ENCODE measurements at places on chromosomes 7 and 10.
A peak's percentile ranks its signal among the peaks of the same experiment; 100 is the strongest.

GRCh38 chr7:10731253-10731773 lies 242.4 kb upstream of the PHF14 start:
- no peak for DNase-seq

- peak; percentile 62 for DNase-seq
Measured at GRCh38 chr10:74825371-74826141, 844 bp upstream of the KAT6B start.

GRCh38 chr7:6392712-6393666 lies 54.8 kb downstream of the DAGLB start:
- no peak for DNase-seq

GRCh38 chr10:95864906-95865813 lies 42.6 kb upstream of the CC2D2B start:
- DNase-seq: peak; percentile 54

DNA sequence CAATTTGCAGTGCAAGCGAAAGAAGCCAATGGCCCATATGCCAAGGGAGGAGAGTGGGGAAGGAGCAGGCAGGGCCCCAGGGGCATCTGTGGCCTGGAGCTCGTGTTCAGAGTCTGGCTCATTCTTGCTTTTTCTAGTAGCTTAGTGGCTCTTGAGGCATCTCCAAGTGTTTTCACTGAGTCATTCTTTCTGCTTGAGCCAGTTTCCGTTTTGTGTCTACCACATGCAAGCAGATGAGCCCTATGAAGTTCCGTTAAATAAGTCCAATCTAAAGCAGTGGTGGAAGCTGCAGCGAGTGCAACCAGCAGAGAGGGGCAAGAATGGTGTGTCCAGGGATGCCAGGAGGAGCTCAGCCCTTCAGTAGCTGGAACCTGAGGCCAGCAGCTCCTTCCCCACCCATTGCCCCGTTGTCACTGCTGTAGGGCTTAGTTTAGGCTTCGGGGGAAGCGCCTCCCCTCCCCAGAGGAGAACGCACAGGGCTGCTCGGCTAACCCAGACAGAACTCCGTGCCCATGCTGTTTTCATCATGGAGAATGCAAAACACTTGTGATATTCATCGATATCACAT lies 57.4 kb upstream of the EBF3 start:
- no peak for DNase-seq

DNA sequence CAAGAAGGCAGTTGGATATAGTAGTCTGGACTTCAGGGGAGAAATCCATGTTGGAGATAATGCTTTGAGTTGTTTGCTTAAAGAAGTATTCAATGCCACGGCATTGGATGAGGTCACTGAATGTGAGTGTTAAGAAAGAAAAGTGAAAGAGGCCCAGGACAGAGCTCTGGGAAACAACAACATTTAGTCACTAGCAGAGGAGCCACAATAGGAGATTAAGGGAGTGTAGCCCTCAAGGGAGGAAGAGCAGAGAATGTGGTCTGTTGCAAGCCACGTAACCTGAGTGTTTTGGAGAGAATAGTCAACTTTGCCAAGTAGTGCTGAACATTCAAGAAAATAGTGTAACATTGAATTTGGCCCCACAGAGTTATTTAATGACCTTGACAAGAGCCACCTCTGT lies 114.7 kb downstream of the MYO3A start:
- no peak for DNase-seq

- no peak for DNase-seq
Measured at GRCh38 chr7:65239324-65239706, 134.3 kb upstream of the ZNF92 start.

- DNase-seq: peak; percentile 36
Measured at GRCh38 chr7:151313857-151314256, 27.8 kb upstream of the NUB1 start.

- peak; percentile 42 for DNase-seq
Measured at GRCh38 chr10:101817337-101818118, 716 bp downstream of the OGA start.

DNA sequence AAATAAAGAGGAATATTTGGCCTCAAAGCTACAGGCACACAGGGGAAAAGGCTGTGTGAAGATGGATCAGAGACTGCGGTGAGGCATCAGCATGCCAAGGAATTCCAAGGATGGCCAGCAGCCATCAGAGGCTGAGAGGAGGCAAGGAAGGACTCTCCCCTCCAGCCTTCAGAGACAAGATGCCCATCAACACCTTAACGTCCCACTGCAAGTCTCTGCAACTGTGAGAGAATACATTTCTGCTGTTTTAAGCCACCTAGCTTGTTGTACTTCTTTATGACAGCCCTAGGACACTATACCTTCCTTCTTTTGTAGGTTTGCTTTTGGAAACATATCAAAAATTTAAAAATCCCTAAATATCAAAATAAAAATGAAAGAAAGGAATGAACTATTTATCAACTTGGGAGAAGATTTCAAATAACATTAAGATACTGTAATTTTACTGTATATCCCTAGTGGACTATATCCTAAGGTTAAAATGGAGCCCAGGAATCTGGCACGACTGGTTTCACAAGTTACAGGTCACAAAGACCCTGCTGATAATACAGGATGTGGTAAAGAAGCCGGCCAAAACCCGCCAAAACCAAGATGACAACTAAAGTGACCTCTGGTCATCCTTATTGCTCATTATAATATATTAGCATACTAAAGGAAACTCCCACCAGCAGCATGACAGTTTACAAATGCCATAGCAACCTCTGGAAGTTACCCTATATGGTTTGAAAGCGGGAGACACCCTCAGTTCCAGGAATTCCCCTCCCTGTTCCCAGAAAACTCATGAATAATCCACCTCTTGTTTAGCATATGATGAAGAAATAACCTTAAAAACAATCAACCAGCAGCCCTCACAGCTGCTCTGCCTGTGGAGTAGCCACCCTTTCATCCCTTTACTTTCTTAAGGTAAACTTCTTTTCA lies 185.2 kb downstream of the AVL9 start:
- DNase-seq: no peak

GRCh38 chr7:20359341-20359963 lies 28.8 kb downstream of the ITGB8 start:
- no peak for DNase-seq

- DNase-seq: no peak
Measured at GRCh38 chr7:25167262-25167843, 42.3 kb upstream of the CYCS start.

- DNase-seq: no peak
Measured at GRCh38 chr10:48750019-48750418, 65.3 kb downstream of the WDFY4 start.

GRCh38 chr10:58322072-58322834 lies 12.6 kb upstream of the UBE2D1 start:
- DNase-seq: no peak

DNA sequence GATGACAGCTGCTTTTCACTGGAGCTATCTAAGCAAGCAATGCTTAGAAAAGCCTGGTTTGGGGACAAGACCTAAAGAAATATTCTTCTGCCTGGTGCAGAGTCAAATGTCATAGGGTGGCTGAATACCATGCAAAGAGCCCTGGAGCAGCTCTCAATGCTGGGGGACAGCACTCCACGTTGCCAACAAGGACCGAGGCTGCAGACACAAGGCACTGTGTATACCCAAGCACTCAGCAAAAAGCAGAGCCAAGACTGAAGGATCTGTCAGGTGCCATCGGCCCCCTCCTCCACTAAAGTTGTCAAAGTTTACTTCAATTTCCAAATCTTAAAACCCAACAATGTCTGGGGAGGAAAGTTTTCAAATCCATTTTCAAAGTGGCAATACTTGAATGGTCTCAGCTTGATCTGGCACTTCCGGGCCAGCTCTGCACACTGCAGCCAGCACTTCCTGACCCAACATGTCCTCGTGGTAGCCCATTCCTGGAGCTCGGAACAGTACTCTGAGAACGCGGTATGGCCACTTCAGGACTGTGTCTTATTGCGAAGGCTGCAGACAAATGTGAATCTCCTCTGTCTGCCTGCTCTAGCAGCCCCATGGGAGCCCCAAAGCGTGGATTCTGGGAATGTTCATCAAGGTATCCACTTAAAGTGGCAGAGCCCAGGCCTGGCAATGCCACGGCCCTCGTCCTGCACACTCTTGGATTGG lies 191.8 kb downstream of the TNS3 start:
- DNase-seq: no peak

DNA sequence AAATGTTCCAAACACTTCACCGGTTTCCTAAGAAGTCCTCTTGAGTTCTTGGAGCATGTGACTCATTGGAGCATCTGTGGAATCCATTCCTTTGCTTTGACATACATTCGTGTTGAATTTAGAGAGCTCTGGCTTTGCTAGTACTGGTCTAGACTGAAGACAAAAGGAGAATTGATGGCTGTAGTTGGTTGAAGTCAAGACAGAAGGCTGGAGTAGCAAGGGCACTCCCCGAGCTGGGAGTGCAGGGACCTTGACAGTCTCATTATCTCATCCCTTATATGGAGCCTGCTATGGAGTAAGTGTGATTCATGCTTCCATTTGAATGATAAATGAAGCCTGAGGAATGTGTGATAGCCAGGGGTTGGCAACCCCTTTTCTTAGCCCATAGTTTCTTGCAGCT lies 1249.1 kb downstream of the TYW1 start:
- no peak for DNase-seq

DNA sequence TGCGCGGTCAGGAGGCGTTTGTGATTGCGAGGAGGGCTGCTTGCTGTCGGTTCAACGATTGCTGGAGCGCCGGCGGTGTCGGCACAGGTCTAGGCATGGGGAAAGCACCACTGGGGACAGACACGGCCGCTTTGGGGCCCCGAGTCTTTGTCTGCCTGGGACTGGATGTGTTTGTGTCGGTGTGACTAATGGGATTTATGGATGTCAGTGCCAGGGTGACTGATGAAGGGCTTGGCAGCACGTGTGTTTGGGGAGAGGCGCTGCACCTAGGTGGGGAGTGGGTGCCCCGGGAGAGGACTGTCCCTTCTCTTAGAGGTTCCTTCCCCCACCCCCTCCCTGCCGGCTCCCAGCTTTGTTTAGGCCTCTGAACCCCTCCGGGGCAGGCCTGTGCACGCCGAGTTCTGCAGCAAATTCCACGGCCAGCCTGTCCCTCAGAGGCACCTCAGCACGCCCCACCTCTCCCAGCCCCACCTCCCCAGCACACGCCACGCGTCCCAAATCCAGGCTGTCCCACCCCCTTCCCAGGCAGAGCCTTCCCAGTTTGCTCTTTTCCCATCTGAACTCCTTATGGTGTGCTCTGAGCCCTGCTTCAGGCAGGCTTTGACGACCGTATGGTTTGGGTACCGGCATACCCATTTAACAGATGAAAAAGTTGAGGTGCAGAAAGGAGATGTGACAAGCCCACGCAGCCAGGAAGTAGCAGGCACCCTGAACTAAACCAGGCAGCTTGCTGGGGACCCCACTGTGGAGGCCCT lies 6.4 kb upstream of the TNRC18 start:
- DNase-seq: no peak

GRCh38 chr10:9268176-9268575 lies 1213.7 kb downstream of the GATA3 start:
- DNase-seq: no peak

DNA sequence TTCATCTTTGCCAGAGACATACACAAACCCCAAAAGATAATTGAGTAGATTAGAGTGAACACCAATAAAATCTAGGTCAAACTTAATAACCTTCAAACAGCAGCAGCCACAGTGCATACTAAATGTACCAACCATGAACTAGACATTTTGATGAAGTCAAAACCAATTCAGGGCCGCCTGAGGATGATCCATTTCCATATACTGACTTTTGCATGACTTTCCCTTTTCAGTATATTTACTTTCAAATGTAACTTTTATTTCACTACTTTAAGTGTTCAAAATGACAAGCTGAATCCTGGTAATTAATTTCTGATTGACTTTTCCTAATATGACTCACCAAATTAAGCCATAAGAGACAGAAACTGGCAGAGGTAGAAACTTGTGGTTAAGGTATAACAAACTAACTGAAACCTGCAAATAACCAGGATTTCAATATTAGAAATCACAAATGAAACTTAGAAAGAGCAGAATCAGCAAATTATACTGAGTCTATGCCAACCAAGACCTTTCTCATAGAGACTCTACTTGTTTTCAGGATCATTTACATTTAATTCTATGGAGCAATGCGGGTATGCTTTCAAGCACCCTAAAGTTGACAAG lies 171.9 kb upstream of the LRRN3 start:
- DNase-seq: no peak

DNA sequence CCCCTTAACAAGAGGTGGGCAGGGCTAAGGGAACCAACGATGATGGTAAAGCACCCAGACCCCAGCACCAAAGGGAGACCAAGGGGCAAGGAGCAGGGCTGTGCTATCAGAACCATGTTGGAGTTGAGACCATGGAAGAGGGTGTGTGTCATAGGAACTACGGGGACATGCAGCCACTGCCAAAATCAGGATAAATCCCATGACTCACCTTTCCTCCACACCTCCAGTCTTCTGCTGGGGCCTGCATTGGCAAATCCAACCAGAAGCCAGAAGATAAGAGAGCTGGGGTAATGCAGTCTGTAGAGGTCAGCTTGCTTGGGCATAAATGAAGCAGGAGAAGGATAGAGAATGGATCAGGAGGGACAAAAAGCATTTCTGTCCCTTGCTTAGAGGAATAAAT lies 42.7 kb upstream of the SMARCD3 start:
- DNase-seq: no peak

- peak; percentile 44 for DNase-seq
Measured at GRCh38 chr10:69406302-69406811, 10.4 kb downstream of the TACR2 start.

GRCh38 chr7:92656121-92656520 lies 65.9 kb upstream of the FAM133B start:
- DNase-seq: no peak

GRCh38 chr10:11019724-11020547 lies 2.3 kb downstream of the CELF2 start:
- DNase-seq: no peak

GRCh38 chr7:152674860-152675758 lies 832 bp downstream of the XRCC2 start:
- no peak for DNase-seq

- DNase-seq: no peak
Measured at GRCh38 chr7:68722044-68722443, 876.2 kb upstream of the AUTS2 start.

GRCh38 chr7:40966693-40967092 lies 736.2 kb downstream of the INHBA start:
- no peak for DNase-seq

GRCh38 chr10:78438907-78439809 lies 405.5 kb downstream of the RPS24 start:
- no peak for DNase-seq

- DNase-seq: no peak
Measured at GRCh38 chr7:81926154-81926553, 156.3 kb upstream of the HGF start.

DNA sequence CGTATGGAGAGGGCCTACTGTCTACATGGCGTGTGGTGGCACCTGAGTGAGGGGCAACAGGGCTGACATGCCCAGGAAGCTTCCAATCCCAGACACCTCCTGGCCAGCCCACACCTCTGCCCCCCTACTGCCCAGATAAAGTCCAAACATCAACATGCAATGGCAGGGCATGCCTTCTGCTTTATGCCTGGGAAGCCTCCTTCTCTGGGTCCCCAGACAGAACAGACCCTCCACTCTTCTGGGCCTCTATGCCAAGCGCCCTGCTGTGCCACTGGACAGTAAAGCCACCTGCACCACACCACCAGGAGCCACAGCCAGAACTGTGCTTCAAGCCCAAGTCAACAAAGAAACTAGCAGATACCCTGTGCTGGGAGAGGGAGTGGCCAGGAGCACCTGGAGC lies 12.5 kb downstream of the TMEM72 start:
- DNase-seq: no peak
